ENCODE measurements at places on chromosomes 7 and 10.

- DNase-seq, result no peak
Observed at GRCh38 chr10:58981846-58982245, 194.6 kb upstream of the PHYHIPL start.

GRCh38 chr10:22823109-22823508 lies 104.7 kb upstream of the ARMC3 start:
- peak; percentile 96 for DNase-seq

DNA sequence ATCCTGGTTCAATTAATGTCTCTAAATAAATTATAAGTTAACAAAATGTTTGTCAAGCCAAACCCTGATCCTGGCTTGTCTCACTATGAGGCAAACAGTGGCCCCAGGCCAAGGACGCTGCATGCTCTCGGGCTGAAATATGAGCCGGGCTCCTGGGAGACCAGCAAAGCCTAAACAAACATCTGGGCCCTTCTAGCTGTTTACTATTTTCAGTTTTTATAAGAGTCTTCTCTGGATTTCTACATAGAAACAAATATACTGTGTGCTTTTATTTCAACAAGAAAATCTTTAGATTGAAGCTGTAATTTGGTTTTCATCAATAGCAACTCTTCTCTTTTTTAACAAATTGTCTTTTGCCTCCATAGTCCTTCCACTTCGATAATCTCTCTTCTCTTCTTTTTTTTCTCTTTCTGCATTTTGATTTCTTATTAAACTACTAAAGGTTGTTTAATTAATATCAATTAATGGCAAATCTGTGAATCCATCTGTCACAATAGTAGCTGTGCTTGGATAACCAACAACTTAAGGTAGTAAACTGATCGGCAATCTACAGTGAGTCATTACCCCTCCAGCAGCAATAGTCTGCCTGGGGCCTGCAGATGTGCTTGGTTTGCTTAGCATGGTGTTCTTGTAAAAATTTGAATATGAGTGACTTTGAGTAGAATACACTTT lies 83.3 kb upstream of the DNAJC1 start:
- peak; percentile 50 for DNase-seq

DNA sequence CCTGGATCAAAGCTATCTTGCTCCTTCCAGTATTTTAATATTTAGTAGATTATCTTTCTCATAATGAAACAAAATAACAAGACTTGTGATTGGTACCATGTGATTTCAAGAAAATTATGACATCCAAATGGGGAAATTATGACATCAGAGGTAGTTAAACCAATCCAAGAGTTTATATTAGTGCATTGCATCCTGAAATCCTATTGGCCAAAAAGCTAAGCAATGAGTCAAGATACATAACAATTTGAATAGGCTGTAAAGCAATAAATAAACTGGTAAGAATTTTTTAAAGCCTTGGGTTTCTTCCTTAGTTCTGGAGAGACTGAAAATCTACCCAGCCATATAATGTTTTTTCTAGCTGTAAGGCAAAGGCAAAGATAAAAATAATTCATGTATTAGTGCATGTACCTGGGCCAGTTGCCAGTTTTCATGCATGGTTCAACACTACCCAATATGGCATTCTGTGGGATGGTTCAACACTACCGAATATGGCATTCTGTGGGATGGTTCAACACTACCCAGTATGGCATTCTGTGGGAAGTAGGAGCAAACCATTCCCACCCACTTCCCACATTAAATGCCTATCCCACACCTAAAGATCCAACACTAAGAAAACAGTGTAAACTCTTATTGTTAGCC lies at the start of gene RNF148:
RNF148 (minus strand) TSS at position 51 of the 639 bp plus-strand sequence. CDS start 172 bp downstream, outside the sequence.
- no peak for DNase-seq

GRCh38 chr7:47724335-47724982 lies 142.5 kb upstream of the TNS3 start:
- DNase-seq, result peak; percentile 68

GRCh38 chr7:75789361-75789924 lies 17.4 kb upstream of the CCL26 start:
- no peak for DNase-seq

DNA sequence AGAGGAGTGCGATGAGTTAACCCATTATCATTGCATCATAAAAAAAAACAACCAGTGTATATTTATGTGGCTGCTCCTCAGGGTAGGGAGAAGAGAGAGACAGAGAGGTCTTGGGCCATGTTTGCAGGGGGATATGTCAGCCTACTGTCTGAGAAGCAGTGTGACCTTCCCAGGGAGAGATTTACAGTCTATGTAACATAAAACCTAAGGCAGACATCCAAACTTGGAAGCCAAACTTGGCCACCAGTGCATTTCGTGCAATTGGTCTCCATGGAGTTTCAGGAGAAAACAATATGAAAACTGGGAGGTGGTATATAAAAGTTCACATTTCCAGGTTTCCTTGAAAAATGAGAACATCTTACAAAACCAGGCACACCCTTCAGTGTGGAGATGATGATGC lies 85.9 kb upstream of the CXCL12 start:
- DNase-seq, result no peak

DNA sequence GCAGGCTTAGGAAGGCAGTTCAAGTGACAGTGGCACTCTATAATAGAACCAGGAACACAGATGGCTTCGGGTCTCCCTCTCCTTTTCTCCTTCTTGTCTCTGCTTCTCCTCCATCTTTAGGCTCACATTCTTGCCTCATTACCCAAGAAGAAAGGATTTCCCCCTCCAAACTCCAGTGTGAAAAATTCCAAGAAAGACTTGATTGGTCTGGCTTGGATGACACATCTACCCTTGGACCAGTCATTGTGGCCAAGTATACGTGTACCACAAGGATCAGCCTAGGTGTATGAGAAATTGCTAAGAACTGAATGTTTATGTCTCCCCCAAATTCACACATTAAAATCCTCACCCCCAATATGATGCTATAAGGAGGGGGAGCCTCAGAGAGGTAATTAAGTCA lies 53.9 kb downstream of the PRTFDC1 start:
- peak; percentile 62 for DNase-seq

- DNase-seq, result peak; percentile 86
Observed at GRCh38 chr10:29946953-29947700, 112.3 kb downstream of the JCAD start.

- no peak for DNase-seq
Observed at GRCh38 chr7:44064791-44065430, 456 bp downstream of the PGAM2 start.

DNA sequence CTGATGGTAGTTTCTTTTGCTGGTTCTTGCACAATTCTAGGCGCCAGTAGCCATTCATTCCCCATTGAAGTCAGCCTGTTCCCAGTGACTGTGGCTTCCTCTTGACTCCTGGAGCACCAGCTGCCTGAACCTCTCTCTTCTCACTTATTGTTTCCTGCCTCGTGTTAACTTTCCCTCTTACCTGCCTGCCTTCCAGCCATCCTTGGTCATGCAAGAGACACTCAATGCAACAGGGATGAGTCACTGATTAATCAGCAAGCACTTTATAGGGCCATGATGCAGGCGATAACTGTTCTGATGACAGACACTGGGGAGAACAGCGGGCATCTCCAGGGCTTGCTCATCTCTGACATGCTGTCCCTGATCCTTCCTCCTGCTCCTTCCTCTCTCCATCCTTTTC lies 122.0 kb downstream of the PLCE1 start:
- DNase-seq, result peak; percentile 92

DNA sequence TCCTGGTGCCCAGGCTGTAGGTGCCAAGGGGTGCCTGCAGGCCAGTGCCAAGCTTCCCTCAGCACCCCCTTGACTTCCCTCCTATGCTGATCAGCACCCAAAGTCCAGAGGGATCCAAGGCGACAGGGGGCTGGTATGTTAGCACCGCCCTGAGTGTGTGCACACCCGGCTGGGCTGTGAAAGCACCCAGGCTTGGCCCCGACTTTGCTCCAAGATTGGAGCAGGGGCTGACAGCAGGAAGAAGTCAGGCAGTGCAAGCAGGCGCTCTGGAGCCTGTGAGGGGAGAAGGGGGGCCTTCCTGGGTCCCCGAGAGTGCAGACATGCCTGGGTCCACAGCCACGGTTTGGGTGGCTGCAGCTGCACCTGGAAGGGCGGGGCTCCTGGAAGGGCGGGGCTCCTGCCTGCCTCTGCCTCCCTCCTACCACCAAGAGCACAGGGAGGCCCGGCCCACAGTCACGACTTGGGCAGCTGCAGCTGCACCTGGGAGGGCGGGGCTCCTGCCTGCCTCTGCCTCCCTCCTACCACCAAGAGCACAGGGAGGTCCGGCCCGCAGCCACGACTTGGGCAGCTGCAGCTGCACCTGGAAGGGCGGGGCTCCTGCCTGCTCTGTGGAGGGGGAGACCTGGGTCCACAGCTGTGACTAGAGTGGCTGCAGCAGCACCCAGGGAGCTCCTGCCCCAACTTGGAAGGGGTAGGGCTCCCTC lies 30.2 kb upstream of the ZMYND11 start:
- DNase-seq, result no peak

DNA sequence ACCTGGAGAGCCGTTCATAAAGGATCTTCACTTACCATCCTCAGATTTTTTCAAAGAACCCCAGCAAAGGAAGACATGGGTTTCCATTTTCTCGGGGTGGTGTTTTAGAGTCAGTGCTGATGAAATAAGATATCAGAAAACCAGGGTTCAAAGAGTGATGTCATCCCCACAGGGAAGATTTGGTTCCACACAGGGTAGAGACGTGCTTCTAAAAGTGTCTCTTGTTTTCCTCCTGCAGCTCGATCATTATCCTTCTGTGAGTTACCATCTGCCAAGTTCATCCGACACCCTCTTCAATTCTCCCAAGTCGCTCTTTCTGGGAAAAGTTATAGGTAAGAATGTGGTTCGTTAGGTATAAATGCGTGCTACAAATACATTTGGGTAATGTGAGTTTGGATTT lies 323.8 kb upstream of the C7orf33 start:
- DNase-seq, result no peak

GRCh38 chr7:5218564-5219360 lies 28.7 kb downstream of the WIPI2 start:
- no peak for DNase-seq

DNA sequence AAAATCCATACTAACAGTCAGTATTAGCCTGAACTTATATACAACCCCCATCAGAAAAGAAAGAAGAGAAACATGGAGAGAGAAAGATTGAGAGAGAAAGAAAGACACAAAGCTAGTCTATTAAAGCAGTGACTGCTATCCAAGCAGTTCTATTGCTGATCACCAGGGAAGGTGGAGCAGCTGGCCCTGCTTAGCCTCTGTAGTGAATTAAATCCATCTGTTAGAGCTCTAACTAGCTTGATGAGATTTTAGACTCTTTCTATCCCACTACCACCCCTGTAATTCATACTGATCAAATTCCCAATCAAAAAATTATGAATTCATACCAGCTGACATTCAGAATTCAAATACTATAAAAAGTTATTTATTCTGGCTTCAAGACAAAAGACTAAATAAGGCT lies 486.0 kb upstream of the LRRN3 start:
- no peak for DNase-seq

- DNase-seq, result no peak
Observed at GRCh38 chr10:85861513-85862197, 504.9 kb downstream of the GRID1 start.

DNA sequence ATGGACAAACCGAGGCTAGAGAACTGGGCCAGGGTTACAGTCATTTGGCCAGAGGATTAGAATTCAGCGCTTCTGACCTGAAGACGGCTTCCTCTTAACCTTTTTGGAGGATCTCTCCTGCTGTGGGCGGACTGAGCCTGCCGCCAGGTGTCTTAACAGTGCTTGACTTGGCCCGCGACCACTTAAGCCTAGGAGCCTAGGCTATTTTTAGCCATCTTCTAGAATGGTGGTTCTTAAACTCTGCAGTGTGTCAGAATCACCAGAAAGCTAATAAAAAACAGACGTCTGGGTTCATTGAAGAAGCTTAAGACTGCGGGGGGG lies 722 bp downstream of the MDH2 start:
- DNase-seq, result no peak

DNA sequence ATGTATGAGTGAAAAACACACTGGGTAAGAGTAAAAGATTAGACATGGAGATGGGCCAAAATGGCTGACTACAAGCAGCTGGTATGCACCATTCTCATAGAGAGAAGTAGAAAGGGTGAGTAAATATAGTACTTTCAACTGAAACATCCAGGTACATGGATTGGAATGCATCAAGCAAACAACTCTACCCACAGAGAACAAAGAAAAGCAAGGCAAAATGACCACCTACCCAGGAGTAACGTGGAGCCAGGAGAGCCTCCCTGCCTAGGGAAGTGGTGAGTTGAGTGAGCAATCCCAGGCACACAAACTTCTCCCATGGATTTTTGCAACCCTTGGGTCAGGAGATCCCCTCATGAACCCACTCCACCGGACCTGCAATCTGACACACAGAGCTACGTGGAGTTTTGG lies 212.8 kb downstream of the PTN start:
- DNase-seq, result peak; percentile 74

- no peak for DNase-seq
Observed at GRCh38 chr10:74117738-74118137, 32.9 kb downstream of the AP3M1 start.

- no peak for DNase-seq
Observed at GRCh38 chr10:116973371-116973905, 31.5 kb downstream of the SHTN1 start.

DNA sequence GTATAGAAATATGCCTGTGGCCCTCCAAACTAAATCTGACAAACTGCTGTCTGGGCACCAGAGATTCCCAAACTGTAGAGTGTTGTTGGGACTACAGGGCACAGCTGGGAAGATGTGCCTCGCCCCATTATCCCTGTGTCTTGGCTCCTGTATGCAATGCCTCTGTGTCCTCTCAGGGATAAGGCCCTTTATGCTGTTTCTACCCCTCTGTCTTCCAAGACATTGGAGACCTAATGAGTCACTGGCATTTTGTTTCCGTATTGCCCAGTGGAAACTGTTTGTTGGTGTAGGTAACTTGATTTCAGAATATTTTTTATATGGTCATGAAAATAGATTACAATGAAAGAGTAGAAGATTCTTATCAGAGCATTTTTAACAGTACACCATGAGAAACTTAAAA lies 183.2 kb downstream of the GLI3 start:
- DNase-seq, result no peak

GRCh38 chr7:542713-543500 lies 23.3 kb upstream of the PDGFA start:
- peak; percentile 99 for DNase-seq

DNA sequence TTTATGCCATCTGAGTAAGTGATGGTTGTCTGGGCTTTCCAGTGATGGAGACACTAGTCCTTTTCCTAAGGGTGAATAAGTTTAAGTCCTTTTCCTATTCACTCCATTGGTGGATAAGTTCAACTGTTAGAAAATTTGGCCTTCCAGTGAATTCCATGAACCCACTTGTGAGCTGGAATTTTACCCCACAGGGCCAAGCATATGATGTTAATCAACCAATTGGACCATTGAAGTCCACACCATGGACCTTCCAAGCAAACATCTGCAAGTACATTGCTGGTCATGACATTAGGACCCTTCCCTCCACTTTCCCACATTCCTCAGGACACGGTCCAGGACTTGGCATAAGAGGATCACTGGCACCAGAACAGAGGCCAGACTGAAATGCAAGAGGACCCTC lies 381.4 kb downstream of the RPS24 start:
- DNase-seq, result no peak

All from ELR (cell line).